Left ventricle myocardium inferior (tissue), 1 donor: ENCODE measurements at places on chromosomes 7 and 10. TPM values are rescaled to one million over a fixed set of nuclear protein-coding genes. Genes with fewer than 3 reads are reported as not detected.

ECHDC3 gene
- 88.5 TPM for total RNA-seq

SEPTIN14 gene
- total RNA-seq, result not detected

VPS37D gene
- total RNA-seq, result 3.1 TPM

JCAD gene
- 23.5 TPM for total RNA-seq

INHBA gene
- total RNA-seq, result 8.6 TPM

GSTO2 gene
- total RNA-seq, result 0.80 TPM

DIP2C gene
- total RNA-seq, result 30.8 TPM

DNA sequence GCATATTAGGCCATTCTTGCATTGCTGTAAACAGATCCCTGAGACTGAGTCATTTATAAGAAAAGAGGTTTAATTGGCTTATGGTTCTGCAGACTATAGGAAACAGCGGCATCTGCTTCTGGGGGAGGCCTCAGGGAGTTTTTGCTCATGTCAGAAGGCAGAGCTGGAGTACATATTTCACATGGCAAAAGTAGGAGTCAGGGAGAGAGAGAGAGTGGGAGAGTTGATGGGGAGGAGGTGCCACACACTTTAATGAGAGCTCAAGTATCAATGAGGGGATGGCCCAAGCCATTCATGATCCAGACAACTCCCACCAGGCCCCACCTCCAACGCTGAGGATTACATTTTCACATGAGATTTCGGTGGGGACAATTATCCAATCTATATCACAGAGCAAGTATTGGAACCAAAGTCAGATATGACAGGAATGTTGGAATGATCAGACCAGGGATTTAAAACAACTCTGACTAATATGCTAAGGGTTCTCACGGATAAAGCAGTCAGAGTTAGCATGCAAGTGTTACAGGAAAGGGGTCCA, 795.3 kb upstream of the CELF2 start:
- H3K4me3 ChIP-seq, result no peak overlapping the region
- H3K4me1 ChIP-seq, result no peaks in the 10 kb centered on the region
- no peaks in the 10 kb centered on the region for H3K27me3 ChIP-seq
- H3K36me3 ChIP-seq, result no peaks in the 10 kb centered on the region
- no peak overlapping the region for H3K27ac ChIP-seq
- no peak for DNase-seq

DNA sequence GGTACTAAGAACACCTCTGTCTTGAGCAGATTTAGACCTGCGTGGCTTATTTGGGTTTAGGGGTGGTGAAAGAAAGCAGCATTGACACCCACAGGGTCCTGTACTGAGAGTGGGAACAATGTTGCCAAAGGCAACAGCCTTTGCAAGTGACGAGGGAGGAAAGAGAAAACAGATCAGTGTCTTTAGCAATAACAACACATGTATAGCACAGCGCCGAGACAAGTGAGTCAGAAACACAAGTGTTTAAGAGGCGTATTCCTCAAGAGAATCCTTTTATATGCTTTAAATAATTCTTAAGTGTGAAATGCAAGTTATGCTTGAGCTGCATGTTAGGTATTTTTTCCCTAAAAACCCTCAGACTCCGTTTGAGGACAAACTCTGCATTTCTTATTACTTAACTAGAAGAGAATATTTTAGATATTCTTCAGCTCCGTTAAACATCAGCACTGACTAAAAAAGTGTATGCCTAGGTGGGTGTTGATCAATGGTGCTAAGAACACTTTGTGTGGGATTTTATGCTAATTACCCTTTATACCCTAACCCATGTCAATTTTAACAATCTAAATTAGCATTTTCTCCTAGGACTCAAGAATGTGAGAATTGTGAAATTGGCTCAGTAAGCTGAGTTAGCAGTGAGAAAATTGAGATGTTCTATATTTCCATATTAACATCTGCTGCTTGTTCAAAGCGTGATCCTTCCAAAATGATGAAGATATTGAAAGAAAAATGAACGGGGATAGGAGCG, 1095.4 kb upstream of the CELF2 start:
- H3K36me3 ChIP-seq, result no peaks in the 10 kb centered on the region
- no peaks in the 10 kb centered on the region for H3K4me1 ChIP-seq
- no peak overlapping the region for H3K4me3 ChIP-seq
- H3K27ac ChIP-seq, result no peak overlapping the region
- peaks cover 5% of the 10 kb centered on the region for H3K27me3 ChIP-seq

DNA sequence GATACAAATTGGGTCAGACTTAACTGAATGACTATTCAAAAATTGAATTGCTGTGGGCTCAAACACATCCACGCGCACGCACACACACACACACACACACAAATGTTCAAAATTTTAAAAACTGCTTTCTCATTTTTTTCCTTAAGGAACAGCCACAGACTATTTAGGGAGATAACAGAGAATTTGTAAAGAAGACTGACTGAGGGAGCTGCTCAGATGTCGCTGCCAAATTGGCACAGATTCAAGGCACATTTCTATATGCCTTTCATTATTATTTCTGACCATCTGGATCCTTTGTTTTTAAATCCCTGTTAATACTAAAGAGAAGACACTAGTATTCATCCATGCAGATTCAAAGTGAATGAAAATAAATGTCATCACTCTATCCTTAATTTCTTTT, 154.8 kb downstream of the DGKB start:
- no peaks in the 10 kb centered on the region for H3K4me1 ChIP-seq
- peaks cover 3% of the 10 kb centered on the region for H3K36me3 ChIP-seq
- no peak for DNase-seq
- no peak overlapping the region for H3K27ac ChIP-seq

GRCh38 chr10:14555807-14556206, 218.9 kb downstream of the FAM107B start:
- peaks cover 19% of the 10 kb centered on the region for H3K4me1 ChIP-seq
- H3K36me3 ChIP-seq, result no peaks in the 10 kb centered on the region
- H3K4me3 ChIP-seq, result no peak overlapping the region

GRCh38 chr10:42898037-42898960, 115.7 kb downstream of the BMS1 start:
- peaks cover 72% of the 10 kb centered on the region for H3K27me3 ChIP-seq
- no peak for DNase-seq
- H3K36me3 ChIP-seq, result no peaks in the 10 kb centered on the region

DNA sequence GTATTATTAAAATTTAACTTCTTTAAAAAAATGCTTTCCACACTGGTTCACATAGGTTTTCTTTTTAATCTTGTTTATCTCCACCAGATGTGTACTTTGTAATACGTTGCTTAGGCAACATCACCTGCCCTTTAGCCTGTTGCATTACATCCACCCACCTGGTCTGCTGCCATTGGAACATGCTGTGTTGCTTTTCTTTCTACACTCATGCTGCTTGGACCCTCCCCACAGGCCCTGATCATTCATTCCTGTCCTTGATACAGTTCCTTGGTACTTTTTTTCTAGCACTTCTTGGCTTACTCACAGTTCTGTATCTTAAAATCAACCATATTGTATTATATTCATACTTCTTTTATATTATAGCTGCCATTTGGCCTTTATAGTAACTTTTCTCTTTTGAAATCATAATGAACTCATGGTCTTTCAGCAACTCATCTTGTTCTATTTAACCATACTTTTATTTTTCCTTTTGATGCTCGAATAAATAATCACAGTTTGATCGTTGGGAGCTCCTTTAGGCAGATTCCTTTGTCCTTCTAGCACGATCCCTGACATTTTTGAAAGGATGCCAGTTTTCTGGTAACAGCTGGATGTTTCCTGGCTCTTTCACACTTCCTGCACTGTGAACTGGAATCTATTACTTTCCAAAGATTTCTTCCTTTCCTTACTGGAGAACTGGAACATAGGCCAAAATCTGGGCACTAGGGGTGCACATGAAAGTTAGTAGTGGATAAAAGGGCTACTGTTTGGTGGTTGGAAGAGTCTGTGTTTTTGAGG, 125.1 kb downstream of the CDK14 start:
- peaks cover 44% of the 10 kb centered on the region for H3K4me1 ChIP-seq
- no peak for DNase-seq
- no peak overlapping the region for H3K4me3 ChIP-seq
- H3K27ac ChIP-seq, result peak overlapping the region; percentile 47

GRCh38 chr10:79239924-79240581, 107.2 kb upstream of the PPIF start:
- H3K27ac ChIP-seq, result peak overlapping the region; percentile 97
- H3K36me3 ChIP-seq, result no peaks in the 10 kb centered on the region
- no peak overlapping the region for H3K4me3 ChIP-seq
- H3K4me1 ChIP-seq, result peaks cover 95% of the 10 kb centered on the region
- DNase-seq, result no peak
- no peaks in the 10 kb centered on the region for H3K27me3 ChIP-seq

DNA sequence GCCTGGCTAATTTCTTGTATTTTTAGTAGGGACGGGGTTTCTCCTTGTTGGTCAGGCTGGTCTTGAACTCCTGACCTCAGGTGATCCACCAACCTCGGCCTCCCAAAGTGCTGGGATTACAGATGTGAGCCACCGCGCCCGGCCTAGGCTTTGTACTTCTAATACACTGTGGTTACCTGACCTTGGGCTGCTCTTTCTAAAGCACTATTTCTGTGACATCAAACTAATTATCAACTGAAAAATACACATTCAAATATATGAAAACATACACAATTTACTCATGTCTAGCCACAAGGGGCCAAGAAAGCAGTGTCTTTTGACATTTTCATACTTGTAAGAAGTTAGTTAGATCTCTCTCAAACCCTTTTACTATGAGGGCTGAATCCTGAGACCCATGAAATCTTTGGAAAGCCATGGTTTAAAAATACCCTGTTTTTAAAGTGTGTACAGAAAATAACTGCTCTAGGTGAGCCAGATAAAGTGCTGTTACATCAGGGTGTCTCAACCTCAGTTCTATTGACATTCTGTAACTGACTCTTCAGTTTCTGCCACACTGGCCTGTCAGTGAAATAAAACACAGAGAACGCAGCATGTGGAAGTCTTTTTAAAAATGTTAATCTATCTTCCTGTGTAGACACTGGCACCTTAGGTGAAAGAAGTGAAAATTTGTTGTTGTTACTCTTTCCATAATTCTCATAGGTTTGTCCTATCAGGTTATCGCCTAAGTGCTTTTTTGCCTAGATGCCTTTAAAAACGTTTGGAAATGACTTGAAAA, 58.8 kb downstream of the CREM start:
- no peaks in the 10 kb centered on the region for H3K27me3 ChIP-seq
- peaks cover 13% of the 10 kb centered on the region for H3K4me1 ChIP-seq
- peak overlapping the region; percentile 22 for H3K27ac ChIP-seq
- no peak overlapping the region for H3K4me3 ChIP-seq

- peak overlapping the region; percentile 82 for H3K27ac ChIP-seq
- H3K36me3 ChIP-seq, result no peaks in the 10 kb centered on the region
- peak overlapping the region; percentile 77 for H3K4me3 ChIP-seq
- peaks cover 21% of the 10 kb centered on the region for H3K27me3 ChIP-seq
- peaks cover 39% of the 10 kb centered on the region for H3K4me1 ChIP-seq
Observed at GRCh38 chr10:86400705-86401587, 34.4 kb upstream of the GRID1 start.

DNA sequence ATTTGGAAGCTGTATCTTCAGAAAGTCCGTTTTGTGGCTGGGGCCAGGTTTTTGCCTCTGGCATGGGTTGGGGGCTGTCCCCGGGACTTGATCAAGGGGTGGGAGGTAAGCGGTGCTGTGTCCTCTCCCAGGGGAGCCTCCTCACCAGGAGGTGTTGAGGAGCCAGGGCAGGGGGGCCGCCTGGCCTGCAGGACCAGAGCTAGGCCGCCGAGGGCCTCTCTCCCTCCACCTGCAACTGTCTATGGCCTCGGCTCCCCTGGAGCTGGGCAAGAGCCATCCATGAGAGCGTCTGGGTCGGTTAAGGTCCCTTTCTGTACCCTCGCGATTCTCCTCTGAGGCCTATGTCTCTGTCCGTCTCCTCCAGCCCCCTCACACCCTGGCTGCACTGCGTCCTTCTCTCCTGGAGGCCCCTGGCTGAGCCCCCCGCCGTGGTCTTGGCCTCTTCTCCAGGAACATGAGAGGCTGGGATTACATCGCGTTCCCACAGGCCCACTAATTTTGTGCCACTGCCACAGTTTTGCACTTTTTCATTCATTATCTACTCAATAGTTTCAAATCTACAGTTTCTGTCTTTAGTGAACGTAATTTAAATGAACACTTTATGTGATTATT, 20.6 kb downstream of the CALML5 start:
- DNase-seq, result no peak
- no peaks in the 10 kb centered on the region for H3K36me3 ChIP-seq
- H3K4me3 ChIP-seq, result no peak overlapping the region
- no peaks in the 10 kb centered on the region for H3K4me1 ChIP-seq
- no peaks in the 10 kb centered on the region for H3K27me3 ChIP-seq

DNA sequence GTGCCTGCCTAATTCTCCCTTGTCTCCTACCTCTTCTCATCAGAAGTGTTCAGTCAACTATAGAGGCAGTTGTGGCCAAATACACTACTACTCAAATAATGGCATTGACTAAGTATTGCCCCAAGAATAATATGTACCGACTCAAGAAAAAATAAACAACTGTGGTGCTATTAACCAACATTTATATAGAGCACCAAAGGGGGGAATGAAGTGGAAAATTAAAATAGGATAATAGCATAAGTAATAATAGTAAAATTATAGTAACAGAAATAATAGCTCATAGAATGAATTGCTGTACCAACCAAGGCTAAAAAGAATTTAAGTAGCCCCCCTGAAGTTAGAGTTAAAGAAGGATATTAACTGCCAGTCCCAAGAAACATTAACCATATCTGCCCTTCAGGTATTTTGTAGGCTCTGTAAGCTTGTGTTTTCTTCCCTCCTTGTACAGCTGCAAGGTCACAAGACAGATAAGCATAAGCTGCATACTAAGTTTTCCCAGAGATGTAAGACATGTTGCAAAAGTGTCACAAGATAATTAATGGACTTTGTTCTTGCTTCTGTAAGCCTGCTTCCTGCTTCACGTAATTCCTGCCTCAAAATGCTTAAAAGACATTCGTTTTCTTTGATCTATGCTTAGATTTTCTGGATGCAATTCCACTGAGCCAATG, 10.9 kb upstream of the CYREN start:
- no peaks in the 10 kb centered on the region for H3K27me3 ChIP-seq
- H3K27ac ChIP-seq, result no peak overlapping the region
- H3K4me3 ChIP-seq, result no peak overlapping the region
- peaks cover 71% of the 10 kb centered on the region for H3K36me3 ChIP-seq
- DNase-seq, result no peak
- H3K4me1 ChIP-seq, result no peaks in the 10 kb centered on the region

DNA sequence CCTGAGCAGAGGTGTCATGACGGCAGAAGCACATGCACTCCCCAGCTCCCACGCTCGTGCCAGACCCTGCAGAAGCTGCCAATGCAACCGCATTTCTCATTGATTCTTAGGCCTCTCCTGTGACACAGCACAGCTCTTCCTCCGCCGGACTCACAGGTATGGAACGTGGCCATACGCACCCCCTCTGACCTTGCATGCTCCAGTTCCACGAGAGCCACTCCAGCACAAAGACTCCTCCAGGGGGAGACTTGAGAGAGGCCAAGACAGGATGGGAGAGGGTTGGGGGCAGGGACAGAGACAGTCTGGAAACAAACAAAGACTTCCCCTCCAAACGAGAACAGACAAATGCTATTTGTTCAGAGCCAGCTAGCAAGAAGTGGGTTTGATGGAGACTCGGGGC, 124.3 kb upstream of the PPP2R2D start:
- H3K36me3 ChIP-seq, result no peaks in the 10 kb centered on the region
- H3K4me3 ChIP-seq, result no peak overlapping the region
- H3K27me3 ChIP-seq, result peaks cover 52% of the 10 kb centered on the region
- H3K27ac ChIP-seq, result no peak overlapping the region
- H3K4me1 ChIP-seq, result no peaks in the 10 kb centered on the region
- no peak for DNase-seq

- no peak overlapping the region for H3K27ac ChIP-seq
- H3K36me3 ChIP-seq, result no peaks in the 10 kb centered on the region
- peaks cover 20% of the 10 kb centered on the region for H3K4me1 ChIP-seq
Observed at GRCh38 chr7:87147500-87147899, 4.8 kb upstream of the DMTF1 start.
